NCI-H1092 treated with DMSO at 0.1 percent for 48 hours (cell line): ENCODE measurements at places on chromosomes 12 and 14.
A peak's percentile ranks its signal among the peaks of the same experiment; 100 is the strongest.

DNA sequence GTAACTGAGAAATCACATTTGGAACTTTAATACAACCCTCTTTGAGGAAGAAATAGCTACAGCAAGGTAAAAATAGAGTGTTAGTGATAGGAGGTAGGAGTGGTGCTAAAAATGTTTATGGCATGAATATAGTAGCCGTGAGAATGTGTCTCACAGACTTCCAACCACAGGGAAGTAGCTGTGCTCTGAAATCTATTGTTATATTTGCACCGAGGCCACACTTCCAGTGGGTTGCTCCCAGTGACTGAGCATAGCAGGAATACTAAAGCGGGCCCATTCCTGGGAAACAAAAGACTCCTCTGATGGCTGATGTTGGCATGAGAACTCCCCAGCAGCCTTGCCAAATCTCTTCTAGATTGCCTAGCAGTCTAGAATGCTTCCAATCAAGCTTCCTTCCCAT, 174.1 kb upstream of the PLXNC1 start:
- DNase-seq = no peak

DNA sequence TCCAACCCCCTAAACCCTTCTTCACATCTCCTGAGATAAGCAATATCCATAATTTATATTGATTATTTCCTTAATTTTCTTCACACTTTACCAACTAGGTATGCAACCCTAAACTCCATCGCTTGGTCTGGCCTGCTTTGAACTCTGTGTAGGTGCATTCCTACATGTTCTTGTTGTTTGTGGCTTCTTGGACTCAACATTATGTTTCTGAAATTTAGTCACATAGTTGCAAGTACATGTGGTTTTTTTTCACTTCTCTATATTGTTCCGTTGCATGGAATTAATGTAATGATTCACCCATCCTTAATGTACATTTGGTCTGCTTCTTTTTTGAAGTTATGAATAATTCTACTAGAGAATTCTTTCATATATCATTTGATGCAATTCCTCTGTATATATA, 1.6 kb upstream of the TAS2R30 start:
- DNase-seq = no peak

GRCh38 chr14:89551432-89551831, 134.4 kb upstream of the FOXN3 start:
- DNase-seq = no peak

GRCh38 chr12:121059031-121059898, 20.2 kb upstream of the OASL start:
- no peak for DNase-seq

DNA sequence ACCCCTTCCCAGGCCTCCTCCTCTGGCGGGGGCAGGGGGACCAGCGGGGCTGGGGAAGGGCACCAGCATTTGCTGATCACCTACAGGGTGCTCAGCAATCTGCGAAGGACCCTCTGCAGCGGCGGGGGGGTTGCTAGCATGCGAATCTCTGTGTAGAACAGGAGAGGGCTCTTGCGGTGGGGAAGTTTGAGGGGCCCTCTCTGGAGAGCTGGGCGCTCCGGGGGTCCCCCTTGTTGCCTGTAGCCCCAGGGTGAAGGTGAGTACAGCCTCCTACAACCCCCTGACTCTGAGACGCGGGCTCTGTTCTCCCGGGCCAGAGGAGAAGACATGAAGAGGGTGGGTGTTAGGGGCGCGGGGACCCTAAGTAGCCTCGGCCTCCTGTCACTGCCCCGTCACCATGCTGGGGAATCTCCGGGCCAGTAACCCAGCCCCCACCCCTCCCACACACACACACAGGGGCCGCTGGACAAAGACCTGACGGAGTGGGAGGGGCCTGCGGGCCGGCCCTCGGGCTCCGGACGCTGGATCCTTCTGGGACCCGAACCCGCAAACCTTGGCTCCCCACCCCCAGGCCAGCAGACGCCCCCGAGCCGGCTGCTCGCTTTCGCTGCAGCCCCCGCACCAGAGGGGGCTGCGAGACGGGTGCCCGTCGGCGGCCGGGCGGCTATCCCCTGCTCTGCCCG, 734 bp downstream of the FIGNL2 start:
- no peak for DNase-seq

DNA sequence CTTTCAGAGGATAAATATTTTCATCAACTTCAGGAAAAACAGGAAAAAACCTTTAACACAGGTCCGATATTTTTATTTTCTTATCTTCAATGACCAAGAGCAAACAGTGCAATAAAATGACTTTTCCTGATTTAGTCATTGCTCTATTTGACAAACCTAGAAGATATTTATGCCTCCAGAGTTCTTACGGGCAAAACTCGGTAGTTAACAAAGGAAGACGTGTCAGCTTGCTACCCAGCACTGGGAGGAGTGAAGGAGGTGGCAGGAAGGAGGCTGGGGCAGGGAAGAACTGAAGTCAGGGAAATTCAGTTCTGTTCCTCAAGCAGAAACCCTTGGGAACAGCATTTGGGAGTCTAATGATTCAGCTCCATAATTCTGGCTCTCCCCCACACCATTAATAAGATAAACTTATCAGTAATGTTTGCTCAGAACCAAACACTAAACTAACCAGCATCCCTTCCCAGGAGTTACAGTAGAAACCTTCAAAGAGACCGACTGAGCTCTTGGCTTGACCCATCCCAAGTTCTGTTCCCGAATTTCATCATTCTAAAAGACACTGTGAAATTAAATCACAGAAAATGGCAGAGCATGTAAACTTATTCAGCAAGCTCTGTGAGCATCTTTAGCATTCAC, 163.3 kb downstream of the APAF1 start:
- DNase-seq = no peak

DNA sequence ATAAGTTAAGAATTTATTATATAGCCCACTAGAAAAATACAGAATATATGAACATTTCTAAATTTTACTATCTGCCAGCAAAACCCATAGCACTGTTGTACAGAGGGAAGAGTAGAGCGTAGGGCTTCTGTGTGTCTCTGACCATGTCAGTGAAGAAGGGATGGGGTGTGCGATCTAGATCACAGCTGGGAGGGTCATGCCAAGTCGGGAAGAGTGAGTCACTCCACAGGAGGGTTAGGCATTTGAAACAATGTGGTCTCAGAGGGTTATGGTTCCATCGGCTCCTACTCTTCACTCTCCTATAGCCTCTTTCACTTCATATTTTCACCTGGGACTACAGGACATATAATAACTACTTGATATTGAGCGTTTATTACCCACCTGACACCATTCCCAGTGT, 185.1 kb upstream of the DDHD1 start:
- DNase-seq = no peak

DNA sequence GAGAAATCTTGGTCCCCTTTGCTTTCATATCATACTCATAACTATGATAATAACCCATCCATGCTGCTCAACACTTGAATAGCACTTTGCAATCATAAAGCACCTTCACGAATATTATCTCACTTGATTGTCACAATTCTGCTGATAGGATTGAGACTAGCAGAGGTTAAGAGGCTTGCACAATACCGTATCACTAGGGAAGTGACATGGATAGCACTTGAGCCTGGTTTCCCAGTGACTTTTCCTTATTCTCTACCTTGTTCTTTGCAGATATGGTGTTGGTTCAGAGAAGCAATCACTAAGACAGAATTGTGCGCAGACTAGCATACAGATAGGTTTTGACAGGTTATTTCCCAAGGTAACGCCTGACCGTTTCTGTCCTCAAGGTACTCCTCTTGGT, 186.6 kb upstream of the GZMB start:
- no peak for DNase-seq

DNA sequence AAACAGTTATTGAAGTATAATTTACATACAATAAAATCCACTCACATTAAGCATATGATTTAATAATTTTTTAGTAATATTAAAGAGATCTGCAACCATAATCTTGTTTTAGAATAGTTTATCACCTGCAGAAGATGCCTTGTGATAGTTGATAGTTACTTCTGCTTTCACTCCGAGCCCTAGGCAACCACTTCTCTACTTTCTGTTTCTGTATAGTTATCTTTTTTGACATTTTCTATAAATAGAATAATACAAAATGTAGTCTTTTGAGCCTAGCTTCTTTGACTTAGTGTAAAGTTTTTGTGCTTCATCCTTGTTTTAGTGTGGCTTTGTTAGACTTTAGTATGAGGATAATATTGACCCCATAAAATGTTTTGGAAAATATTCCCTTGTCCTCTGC, 111.0 kb downstream of the MNAT1 start:
- DNase-seq = no peak

GRCh38 chr14:32728976-32729375, 209.7 kb upstream of the NPAS3 start:
- no peak for DNase-seq

GRCh38 chr12:61667676-61668075, 592.5 kb upstream of the USP15 start:
- DNase-seq = no peak

GRCh38 chr12:76855271-76855670, 23.5 kb downstream of the CSRP2 start:
- no peak for DNase-seq

DNA sequence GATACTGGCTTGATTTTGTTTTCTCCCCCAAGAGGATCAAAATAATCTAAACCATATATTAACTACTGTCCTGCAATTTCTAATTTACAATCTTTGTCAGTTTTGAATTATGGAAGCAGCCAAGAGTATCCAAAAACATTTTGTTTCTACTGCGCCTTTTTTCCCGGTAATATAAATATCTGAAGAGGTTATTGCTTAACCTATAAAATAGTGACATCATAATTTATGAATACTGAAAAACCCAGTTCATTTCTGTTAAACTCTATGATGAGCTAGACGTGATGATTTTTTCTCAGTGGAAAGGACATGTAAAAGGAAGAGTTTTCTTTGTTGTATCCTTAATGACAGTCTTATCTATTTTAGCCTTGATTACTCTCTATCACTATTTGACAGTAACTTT, 3.2 kb upstream of the SSPN start:
- DNase-seq = no peak

DNA sequence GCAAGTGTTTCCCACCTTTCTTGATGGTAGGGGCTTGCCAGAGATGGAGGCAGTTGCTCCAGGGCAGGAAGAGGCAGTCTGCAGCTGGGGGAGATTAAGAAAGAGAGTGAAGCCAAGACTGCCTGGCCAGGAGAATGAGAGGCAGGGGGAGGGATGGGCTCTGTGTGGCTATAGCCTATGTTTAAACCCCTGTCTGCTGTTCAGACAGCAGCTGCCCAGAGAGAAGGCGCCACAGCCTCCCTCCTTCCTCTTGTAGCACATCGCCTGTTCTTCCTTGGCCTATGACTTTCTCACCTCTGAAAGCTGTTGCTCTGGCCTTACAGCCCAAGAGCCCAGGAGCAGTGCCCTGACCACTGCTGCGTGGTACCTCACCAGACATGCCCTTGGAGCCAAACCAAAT, 61.7 kb downstream of the EMP1 start:
- DNase-seq = peak; percentile 25
